ENCODE measurements at places on chromosomes 12 and 14. TPM values are rescaled to one million over a fixed set of nuclear protein-coding genes. Genes with fewer than 3 reads are reported as not detected.
A peak's percentile ranks its signal among the peaks of the same experiment; 100 is the strongest.

- DNase-seq, result no peak
Observed at GRCh38 chr12:132620899-132621656, 2.5 kb downstream of the P2RX2 start.

DNA sequence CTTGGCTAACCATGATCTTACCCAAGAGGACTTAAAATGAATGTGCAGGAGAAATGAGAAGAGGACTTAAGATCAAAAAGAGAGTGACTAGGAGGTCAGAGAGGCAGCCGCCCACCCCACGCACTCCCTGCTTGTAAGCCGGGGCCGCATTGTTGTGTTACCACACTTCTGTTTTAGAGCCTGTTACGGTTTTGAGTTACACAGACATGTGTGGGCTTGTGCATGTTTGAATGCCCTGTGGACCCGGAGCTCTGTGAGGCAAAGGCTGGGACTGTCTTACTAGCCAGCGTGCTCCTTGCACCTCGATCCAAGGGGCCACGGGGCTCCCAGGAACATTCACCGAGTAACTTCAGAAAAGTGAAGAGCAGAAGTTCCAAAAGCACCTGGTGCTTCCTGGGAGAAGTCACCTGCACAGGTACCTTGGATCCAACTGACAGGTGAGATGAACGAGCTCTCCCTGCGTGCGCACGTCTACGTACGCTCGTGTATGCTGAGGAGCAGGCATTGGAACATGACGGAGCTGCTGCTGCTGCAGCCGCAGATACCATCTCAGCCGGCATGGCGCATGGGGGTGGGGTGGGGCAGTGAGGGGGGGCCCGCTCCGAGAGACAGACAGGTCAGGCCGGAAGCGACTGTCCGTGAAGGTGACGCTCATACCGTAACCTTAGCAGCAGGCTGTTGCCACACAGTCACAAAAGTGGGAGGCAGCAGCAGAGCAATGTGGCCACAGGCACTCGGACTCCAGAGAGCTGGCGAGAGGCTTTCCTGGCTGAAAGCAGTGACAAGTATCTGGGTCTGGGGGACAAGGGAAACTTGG is 23.7 kb downstream of the SFSWAP start:
- no peak for DNase-seq

DNA sequence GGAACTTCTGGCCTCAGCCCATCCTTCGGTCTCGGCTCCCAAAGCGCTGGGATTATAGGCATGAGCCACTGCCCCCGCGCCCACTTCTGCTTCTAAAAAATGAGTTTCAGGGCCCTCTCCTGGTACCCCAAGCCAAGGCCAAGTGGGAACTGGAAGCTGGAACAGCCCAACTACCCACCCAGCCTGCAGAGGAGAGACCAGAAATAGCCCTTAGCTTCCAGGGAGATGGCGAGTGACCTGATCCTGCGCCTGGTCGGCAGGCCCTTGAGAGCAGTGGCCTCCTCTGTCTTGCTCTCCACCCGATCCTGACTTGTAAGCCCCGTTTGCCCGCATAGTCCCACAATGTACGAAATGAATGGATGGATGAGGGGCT is 31.2 kb upstream of the PLEKHG6 start:
- no peak for DNase-seq

- peak; percentile 59 for DNase-seq
Observed at GRCh38 chr14:24634158-24634557, at the start of gene GZMB. Gene GZMB (minus strand): TSS chr14:24634190. CDS start chr14:24634160, 30 bp downstream.

GRCh38 chr14:70982200-70982599 is 74.9 kb downstream of the PCNX1 start:
- DNase-seq, result no peak

DNA sequence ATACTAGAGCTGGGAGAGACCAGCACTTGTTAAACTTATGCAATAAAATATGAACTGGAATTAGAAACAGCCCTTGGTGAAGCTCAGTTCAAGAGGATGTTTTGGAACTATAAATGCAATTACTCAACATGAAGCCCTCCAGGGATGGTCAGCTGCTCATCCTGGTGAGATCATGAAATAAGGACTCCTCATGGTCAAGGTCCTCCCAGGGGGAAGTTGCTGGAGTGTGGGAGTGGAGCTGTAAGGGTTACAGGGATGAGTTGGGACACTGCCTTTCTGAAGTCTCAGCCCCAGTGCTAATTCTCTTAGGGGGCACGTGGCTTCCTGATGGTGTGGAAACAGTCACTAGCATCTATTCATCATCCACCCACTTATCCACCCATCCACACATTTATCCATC is 301.7 kb upstream of the SFSWAP start:
- no peak for DNase-seq

BIN2 gene
- 0.06 TPM for total RNA-seq

GRCh38 chr12:93153321-93153720 is 224.2 kb upstream of the EEA1 start:
- DNase-seq, result peak; percentile 33

IQSEC3 gene
- not detected for total RNA-seq

GRCh38 chr12:4700621-4701026 is 19.6 kb upstream of the GALNT8 start:
- no peak for DNase-seq

- DNase-seq, result no peak
Observed at GRCh38 chr12:65863972-65864371, 39.7 kb downstream of the HMGA2 start.

DNA sequence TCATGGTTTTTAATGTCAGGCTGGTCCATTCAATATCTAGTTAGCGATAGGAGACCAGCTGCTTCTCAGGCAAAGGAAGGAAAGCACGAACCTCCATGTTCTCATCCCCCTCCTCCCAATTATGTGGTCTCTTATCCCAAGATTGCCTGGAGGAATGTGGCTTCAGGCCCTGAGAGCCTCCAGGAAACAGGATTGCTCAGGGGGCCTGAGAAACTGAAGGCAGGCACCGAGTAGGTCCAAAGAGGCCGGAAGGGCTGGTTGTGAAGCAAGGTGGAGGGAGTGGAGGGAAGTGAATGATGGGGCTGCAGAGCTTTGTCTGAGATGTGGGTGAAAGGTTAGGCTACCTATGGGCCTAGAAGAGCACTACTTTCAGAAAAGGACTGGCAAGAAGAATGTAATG is 188.2 kb upstream of the DDHD1 start:
- DNase-seq, result no peak

DNA sequence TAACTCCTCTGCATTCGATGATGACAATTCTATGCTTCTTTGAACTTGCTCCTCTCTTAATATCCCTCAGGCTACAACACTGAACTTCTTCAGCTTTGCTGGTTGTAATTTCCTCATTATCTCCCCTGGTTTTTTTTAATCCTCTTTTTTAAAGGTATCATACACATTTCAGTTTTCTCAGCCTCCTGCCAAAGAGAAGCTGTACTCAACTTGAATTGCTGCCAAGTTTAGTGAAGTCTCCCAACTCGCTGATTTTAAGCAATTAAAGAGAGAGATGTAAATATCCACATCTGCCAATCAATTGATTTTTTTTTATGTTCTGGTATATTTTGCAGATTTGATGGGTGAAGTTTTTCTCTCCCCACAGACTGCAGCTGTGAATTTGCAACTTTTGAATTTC is 817.8 kb downstream of the GALC start:
- no peak for DNase-seq

- peak; percentile 29 for DNase-seq
Observed at GRCh38 chr12:13208533-13209435, 12.3 kb downstream of the EMP1 start.

BMP4 gene
- 1.8 TPM for total RNA-seq

- peak; percentile 60 for DNase-seq
Observed at GRCh38 chr12:131608740-131609690, 101.9 kb upstream of the SFSWAP start.

DNA sequence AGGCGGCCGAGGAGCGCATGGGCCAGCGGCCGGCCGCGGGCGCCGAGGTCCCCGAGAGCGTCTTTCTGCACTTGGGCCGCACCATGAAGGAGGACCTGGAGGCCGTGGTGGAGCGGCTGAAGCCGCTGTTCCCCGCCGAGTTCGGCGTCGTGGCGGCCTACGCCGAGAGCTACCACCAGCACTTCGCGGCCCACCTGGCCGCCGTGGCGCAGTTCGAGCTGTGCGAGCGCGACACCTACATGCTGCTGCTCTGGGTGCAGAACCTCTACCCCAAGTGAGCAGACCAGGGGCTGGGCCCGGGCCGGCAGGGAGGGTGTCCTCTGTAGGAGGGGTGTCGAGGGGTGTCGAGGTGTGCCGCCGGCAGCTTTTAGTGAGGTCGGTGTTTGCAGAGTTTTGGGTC is 4.1 kb downstream of the TNFAIP2 start:
- no peak for DNase-seq

DNA sequence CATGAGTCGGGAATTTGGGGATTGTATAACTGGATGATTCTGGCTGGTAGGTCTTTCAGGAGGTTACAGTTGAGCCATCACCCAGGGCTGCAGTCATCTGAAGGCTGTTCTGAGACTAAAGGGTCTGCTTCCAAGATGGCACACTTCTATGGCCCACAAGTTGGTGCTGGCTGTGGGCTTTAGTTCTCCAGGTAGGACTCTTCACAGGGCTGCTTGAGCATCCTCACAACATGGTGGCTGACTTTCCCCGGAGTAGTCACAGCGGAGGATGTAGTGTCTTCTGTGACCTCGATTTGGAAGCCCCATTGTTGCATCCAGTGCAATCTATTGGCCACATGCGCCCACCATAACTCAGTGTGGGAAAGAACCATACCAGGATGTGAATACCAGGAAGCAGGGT is 14.4 kb downstream of the PHETA1 start:
- DNase-seq, result no peak

GRCh38 chr12:117936722-117937484 is 31.9 kb downstream of the KSR2 start:
- no peak for DNase-seq

GRCh38 chr12:54974279-54974678 is 10.3 kb downstream of the TESPA1 start:
- DNase-seq, result no peak

DNA sequence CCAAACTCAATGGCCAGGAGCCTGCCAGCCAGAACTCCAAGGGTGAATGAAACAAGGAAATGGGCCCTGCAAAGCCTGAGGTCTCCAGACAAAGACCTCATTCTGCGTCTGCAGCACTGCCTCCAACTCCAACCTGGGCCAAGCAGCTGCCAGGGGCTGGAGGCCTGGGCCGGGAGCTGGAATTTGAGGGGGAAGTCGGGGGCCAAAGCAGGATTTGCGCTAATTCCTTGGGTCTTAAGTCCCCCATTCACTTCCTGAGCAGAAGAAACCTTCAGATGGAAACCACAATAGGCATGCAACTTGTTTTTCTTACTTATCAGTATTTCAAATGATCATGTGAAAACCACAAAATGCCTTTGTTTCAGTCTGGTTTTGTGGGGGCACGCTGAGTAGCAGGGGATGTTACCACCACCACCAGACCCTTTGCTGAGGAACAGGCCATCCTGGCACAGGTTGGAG is 23.0 kb upstream of the TC2N start:
- no peak for DNase-seq

DNA sequence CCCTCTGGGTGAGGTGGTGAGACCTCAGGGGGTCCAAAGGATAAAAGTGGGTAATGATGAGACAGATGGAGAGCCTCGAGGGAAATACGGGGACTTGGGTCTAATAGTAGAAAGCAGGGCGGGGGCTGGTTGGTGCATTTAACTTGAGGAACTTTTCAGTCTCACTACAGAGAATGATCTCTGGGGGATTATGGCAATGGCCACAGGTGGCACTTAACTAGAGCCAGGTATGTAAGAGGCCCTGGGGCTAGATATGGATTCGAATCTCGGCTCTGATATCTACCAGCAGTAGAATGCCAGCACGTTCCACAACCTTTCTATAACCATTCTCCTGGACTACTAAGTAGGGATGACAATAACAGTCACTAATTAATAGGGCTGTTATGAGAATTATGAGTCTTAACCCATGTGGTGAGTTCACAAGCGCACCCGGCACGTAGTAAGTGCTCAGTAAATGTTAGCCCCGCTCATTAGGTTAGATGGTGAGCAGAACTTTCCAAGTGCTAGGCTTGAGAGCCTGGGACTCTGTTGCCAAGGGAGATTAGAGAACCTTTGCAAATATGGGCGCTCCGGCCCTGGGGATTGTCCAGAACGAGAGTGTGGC is 888 bp upstream of the PLXNC1 start:
- no peak for DNase-seq

- no peak for DNase-seq
Observed at GRCh38 chr14:71243697-71244096, 336.4 kb downstream of the PCNX1 start.

MORN3 gene
- 0.33 TPM for total RNA-seq

GRCh38 chr14:75431827-75432226 is 4.0 kb downstream of the JDP2 start:
- DNase-seq, result no peak

NRIP2 gene
- not detected for total RNA-seq

DAO gene
- total RNA-seq, result not detected

DNA sequence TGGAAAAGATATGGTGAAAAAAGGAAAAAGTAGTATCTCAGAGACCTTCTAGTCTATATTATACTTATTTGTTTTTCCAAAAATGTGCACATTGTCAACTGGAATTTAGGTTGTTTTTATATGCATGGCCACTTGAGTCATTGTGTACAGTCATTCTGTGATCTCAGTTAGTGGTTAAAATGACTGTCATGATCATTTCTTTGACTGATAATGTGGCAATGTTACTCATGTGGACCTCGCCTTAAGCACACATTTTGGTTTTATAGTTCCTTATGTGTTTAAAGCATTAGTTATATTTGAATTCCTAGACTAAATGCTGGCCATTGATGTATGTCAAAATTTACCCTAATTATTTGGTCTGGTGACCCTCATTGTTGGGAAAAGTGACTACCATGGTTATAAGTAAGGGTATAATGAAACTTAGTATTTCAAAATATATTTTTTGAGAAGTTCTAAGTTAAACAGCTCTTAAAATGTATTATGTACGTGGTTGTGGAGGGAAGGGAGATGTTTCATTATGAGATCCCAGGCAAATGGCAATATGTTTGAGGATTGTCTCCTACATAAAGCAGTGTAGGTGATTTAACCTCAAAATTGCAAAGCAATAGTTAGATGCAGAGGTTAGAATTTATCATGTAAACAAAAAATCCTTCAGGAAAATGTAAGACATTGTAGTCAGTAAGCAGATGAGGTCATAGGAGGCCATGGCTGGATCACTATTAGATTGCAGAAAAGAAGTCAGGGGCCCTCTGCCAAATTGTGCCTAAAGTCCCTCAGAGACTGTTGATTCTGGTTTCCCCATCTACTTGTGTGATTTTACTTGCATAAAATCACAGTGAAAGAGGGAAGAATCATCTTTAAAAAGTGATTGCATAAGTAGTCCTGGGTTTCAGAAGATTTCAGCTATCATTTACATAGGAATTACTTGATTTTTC is 17.5 kb downstream of the PNMA1 start:
- DNase-seq, result peak; percentile 85

- no peak for DNase-seq
Observed at GRCh38 chr14:68127166-68127565, 307.6 kb downstream of the RAD51B start.

GRCh38 chr12:68119724-68120211 is 39.8 kb downstream of the IFNG start:
- DNase-seq, result no peak
